ENCODE measurements at places on chromosomes 3 and 15. TPM values are rescaled to one million over a fixed set of nuclear protein-coding genes. Genes with fewer than 3 reads are reported as not detected.

FEZF2 gene
- not detected for total RNA-seq

DNA sequence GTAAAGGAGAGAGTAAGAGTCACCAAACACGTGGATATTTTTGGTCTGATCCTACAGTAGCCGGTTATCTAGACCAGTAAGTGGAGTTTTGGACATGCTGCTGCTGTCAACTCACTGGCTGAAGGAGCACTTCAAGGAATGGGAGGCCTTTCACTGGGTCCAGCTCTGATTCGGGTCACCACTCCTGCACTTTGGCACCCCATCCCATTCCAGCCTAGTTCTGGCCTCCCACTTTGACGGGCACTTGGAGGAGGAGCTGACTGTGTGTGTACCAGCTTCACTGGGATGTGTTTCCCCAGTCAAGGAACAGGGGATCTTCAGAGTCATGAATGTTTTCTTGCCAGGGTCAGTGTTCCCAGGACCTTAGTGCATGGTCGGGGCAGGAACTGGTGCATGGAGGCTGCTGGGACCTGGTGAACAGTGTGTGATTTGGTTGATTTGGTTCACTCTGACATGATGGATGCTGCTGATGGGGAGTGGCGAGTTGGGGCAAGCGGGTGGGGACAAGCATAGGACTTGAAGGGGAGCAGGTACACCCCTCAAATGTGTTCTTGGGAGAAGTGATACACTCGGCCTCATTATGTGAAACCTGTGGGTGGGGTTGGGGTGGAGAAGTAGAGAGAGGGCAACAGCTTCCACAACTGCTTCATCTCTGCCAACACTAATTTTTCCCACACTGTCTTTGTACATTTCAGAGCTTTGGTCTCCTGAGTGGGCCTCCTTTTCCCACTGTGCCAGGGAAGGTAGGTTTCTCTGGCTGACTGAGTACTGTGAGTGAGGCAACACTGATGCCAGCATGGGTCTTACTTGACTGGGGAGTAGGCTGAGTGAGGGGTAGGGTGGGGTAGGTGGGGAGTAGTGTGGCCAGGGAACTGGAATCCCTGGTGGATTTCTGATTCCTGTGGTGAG is 64.0 kb downstream of the RGMA start:
- no peak for DNase-seq

DNA sequence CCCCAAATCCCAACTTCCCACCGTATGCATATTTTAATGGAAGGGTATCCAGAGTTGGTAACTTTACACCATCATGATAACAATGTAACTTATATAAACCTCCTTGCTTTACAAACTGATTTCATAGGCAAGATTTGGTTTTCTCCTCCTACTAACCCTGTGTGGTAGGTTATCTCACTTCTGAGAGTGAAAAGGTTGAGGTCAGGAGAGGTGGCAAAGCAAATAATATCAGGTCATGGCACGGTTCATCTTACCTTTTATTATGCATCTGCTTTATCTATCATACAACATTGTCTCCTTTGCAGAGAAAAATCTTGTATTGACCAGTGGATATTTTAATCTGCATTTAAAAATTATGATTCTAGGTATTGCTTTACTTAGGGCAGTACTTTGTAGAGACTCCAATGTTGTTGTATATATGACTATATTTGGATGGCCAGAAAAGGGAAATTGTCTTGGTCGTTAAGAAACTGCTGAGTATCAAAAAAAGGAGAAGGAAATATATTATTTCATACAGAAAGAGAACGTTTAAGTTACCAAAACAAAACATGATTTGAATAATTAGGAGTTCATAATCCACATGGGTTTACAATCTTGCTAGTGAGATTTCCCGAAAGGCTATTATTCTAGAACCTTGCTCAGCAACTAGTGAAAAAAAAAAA is 30.4 kb downstream of the NFKBIZ start:
- no peak for DNase-seq

- DNase-seq, result no peak
Observed at GRCh38 chr3:118213892-118214291, 820.8 kb downstream of the IGSF11 start.

DNA sequence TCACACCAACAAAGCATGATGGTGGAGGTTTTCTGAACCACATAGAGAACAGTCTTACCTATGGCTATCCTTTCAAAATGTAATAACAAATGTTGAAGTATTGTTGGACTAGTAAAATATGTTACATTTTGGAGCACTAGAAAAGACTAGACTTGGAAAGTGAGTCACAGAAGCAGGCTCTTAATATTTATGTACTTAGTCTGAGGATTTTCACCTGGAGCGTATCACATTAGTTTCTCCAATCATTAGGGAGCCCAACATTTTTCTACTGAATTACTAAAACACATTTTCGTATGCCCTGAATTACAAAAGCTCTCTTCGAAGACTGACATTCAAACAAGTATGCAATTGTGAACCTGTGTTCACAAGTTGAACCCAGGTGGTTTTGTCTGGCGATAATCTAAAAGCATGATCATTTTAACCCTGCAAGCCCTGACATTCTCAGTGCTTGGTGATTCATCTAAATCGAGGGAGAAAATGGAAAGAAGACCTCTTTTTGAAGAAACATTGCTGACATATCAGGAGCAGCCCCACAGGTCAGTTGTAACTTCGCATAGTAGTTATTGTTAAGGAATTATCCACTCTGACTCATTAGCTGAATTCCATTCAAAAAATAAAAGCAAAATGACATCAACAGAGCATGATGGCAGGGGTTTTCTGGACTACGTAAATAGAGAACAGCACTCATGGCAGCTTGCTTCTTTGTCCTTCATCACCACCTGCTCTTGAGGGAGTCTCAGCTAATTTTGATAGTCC is 679.8 kb upstream of the NECTIN3 start:
- DNase-seq, result no peak

- DNase-seq, result no peak
Observed at GRCh38 chr3:197368330-197368729, 69.9 kb upstream of the DLG1 start.

DNA sequence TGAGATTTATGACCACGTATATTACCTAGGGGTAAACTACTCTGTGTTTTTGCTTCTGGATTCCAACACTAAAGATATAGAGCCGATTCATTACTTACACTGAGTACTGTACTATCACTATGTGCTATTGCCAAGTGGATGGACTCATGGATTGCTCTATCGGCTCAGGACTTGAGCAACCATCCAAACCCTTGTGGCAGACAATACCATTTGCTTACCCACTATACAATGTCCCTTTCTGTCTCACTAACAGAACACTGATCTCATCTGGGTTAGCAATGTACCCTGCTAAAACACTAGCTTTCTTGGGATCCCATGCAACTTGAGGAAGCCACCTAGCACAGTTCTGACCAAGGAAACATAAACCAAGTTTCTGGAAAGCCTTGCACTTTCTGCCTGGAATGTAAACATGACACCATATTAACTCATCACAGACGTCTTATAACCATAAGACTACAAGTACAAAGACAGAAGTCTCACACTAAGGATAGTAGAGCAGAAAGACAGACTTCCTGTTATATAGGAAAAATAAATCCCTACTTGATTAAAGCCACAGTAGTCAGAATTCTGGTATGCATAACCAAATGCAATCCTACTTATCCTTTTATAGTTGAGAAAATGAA is 38.6 kb downstream of the HACD2 start:
- DNase-seq, result no peak

DNA sequence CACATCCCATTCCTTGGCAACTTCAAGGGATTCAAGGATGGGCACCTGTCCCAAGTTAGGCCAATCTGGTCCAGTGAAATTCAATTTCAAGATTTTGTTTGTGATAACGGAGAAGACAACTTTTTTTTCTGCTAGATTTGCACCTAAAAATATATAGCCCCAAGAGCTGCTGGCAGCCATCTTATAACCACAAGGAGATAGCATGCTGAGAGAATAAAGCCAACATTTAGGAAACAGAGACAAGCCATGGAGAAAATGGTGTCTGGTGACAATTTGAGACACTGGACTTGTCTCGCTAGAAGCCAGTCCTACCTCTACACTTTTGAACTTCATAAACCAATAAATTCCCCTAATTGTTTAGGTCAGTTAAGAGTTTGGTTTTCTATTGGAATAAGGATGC is 5.4 kb downstream of the PARL start:
- DNase-seq, result no peak
